ENCODE measurements at places on chromosomes 16 and 17. TPM values are rescaled to one million over a fixed set of nuclear protein-coding genes. Genes with fewer than 3 reads are reported as not detected.

Gene RABEP2
- 13.4 TPM for polyA plus RNA-seq

Gene PIPOX
- polyA plus RNA-seq: 0.97 TPM

Gene TOX3
- 1.5 TPM for polyA plus RNA-seq

Gene DHRS7B
- 35.3 TPM for polyA plus RNA-seq

Gene SLC52A1
- 0.22 TPM for polyA plus RNA-seq

Gene WWP2
- 23.8 TPM for polyA plus RNA-seq

Gene PRR14
- 38.1 TPM for polyA plus RNA-seq

Gene KRTAP4-4
- not detected for polyA plus RNA-seq

Gene CCL18
- polyA plus RNA-seq: 1.1 TPM

Gene PRSS33
- not detected for polyA plus RNA-seq

Gene RAP1GAP2
- polyA plus RNA-seq: not detected

DNA sequence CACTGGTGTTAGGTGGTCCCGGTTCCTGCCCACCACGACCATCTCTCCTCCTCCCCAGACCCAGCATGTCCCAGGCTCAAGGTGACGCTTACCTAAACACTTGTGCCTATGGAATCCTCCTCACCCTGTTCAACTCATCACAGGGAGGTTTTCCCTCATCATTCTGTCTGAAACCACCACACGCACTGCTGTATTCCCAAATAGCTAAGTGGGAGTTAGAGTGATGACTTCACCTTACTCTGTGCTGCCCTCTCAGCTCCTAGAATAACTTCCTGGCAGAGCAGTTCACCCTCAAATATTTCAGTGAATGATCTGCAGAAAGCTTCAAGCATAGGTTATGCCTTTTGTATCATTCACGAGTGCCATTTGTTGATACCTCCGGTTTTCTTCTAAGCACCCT lies 216.5 kb downstream of the CPPED1 start:
- DNase-seq: no peak

- DNase-seq: no peak
Observed at GRCh38 chr17:83119987-83120864, 40.8 kb downstream of the METRNL start.

GRCh38 chr17:18033442-18034099 lies 5.4 kb downstream of the ATPAF2 start:
- DNase-seq: peak; percentile 79

- no peak for DNase-seq
Observed at GRCh38 chr16:17483351-17483750, 12.6 kb upstream of the XYLT1 start.

DNA sequence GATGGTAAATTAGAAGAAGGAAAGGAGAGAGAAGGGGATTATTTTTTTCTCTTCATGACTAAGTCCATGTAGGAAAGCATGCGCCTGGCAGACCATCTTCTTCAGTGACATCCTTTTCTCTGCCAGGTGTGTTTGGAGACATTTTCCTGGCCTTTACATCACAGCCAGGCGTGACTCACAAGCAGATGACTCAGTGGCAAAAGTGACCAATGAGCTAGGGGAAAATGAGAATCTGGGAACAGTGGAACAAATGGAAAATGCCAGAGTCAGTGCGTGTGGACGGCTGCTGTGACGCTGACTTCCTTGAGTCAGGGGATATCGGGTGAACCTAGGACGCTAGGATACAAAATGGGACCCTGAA lies 9.4 kb downstream of the KIAA0513 start:
- DNase-seq: no peak

DNA sequence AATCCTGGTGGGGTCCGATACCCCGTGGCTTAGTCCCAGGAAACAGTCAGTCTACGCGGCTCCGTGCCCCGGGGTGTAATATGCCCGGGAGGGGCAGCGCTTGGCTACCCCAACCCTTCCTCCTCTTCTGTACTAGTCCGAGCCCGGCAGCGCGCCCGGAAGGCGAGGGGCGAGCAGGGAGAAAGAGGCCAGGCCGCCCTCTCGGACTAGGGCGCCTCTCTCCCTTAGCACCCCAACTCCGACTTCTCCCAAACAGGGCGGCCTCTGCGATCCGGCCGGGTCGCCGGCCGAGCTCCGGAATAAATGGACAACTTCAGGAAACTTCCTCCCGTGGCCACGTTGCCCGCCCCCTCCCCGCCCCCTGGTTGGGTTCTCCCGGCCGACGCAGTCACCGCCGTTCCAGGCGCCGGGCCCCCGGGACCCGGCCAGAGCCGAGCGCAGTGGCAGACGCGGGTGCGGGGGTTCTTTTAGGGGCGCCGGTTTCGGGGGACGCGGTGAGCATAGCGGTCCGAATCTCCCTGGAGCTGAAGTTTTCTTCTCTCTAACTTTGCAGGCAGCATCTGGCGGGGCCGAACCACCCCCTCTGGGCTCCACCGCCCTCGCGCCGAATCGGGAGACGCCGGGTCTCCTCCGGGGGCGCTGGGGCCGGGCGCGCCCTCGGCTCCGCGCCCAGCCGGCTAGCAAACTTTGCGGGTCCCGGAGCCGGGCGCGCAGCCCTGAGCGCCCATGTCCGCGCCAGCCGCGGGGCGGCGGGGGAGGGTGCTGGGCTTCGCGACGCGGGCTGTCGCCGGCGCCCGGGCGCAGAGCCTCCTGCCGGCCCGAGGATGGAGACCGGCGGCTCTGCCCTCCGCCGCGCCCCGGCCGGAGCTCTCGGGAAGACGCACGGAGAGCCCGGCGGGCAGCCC lies at the start of gene SDK2:
Gene SDK2 (minus strand): TSS at position 301 of the 905 bp plus-strand sequence. CDS start 357 bp downstream, outside the sequence.
- DNase-seq: peak; percentile 34

DNA sequence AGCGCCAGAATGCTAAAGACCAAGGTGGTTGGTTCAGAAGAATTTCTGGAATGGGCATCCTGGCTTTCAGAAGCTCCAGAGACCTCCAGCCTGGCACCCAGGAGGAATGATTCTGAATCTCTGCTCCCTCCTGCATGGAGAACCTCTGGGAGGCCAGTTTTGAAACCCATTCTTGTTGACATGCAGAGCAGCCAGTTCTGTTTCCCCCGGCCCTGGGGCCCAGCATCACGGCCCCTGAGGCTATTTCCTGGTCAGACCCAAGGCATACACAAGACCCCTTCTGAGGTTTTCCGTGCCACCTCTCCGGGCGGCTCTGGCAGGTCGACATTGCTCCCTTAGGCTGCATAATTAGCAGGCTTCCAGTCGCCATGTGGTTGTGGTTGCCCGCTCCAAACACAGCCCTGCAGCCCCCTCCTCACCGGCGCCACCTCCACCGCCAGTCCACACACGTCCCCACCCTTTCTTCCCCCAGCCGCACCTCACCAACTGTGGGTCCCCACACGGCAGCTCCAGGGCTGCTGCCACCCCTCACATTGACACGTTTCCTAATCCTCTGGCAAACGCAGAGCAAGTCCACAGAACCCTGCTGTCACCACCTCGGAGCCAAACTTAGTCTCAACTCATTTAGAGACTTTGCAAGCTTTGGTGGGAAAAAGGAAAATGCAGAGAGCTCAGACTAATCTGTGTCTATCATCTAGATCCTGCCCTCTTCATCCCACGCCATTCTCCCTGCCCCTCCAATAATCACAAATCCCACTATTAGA lies 367.1 kb downstream of the SOX9 start:
- no peak for DNase-seq

DNA sequence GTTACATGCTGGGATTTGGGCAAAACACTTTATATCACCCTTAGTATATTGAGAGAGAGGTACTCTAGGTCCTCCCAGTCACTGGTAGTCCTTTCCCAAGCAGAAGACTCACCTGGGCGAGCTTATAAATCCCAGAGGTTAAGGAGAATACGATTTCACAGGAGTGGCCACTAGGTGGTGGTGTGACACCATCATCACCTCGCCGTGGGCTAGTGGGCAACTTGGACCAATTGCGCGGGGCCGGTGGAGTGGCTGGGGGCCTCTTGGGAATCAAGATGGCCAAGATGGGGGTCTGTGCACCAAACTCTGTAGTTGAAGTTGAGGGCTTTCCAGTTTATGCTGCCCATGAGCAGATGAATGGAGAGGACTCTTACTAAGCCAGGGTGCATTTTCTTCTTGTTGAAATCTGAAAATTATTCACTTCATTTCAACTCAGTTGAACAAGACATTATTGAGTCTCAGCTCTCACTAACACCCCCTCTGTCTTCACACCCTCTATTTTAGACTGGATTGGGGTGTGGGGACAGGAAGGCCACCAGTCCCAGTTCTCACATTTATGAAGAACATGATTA lies 38.2 kb upstream of the PIRT start:
- DNase-seq: peak; percentile 15

DNA sequence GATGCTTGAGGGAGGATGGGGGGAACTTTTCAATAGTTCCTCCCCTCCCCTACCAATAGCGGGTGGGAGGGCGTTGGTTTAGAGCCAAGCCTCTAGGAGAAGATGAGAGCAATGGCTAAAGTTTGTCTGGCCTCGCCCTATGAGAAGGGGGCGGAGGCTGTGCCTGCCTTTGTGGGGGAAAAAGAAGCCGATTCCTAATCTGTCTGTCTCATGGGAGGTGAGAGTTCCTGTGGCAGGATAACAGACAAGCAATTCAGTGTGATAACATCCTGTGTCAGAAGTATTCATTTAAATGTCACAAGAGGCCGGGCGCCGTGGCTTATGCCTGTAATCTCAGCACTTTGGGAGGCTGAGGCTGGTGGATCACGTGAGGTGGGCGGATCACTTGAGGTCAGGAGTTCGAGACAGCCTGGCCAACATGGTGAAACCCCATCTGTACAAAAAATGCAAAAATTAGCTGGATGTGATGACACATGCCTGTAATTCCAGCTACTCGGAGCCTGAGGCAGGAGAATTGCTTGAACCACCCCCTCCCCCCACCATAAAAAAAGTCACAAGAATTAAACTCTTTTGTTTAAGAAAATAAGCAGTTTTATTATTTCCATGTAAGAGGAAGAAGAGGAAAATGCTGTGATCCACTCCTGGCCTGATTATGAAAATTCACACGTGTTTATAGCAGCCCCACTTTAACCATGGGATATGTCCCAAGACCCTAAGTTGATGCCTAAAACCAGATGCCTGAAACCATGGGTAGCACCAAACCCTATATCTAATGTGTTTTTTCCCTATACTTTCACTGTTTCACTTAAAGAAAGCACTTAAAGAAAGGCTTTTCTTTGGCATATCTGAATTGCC lies 1.7 kb downstream of the SLFN5 start:
- peak; percentile 15 for DNase-seq

DNA sequence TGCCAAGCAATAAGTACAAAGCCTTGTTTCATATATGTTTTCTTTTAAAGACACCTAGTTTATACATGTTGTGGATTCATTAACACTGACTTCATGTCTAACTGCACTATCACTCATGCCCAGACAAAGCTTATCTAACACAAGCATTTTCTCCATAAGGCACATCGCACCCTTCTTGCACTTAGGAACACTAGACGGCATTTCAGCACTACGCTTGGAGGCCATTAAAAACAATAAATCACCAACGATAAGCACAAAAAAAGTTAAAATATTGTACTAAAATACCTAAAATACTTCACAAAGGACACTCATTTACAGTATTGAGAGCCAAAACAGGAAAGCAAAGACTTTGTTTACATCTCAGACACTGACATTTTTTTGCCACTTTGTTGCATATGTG lies 39.0 kb upstream of the TEKT3 start:
- DNase-seq: no peak

GRCh38 chr16:1958715-1959268 lies 546 bp upstream of the NDUFB10 start:
- no peak for DNase-seq
